Epithelial cell of proximal tubule (primary cell): ENCODE measurements at places on chromosomes 2 and 18. TPM values are rescaled to one million over a fixed set of nuclear protein-coding genes. Genes with fewer than 3 reads are reported as not detected.

GRCh38 chr2:69380072-69380917 is 6.7 kb downstream of the GFPT1 start:
- no peak for DNase-seq

DNA sequence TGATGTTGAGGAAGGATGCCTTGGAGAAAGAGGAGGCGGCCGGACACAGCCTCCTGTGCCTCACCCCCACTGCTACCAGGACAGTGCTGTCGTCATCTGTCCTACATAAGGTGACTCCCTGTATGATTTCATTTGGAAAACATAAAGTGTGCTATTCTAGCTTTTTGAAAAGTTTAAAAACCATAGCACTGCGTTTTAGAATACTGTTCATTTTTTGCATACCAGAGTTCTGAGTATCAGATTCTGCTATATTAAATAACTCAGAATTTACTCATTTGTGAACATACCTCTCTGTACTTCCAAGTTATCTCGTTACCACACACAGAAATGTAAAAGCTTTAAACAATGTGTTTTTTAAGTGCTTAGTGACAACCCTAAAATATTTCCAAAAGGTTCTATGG is 302.9 kb downstream of the LRRTM1 start:
- no peak for DNase-seq

The SERPINB4 gene
- total RNA-seq, result not detected in 2 replicates

The TXNDC9 gene
- 53.6 and 73.6 TPM in 2 replicates for total RNA-seq

The ZC3H6 gene
- 0.94 and 6.7 TPM in 2 replicates for total RNA-seq

The GALNT13 gene
- 0.52 and 1.3 TPM in 2 replicates for total RNA-seq

The SMPD4 gene
- 62.2 and 80.7 TPM in 2 replicates for total RNA-seq

DNA sequence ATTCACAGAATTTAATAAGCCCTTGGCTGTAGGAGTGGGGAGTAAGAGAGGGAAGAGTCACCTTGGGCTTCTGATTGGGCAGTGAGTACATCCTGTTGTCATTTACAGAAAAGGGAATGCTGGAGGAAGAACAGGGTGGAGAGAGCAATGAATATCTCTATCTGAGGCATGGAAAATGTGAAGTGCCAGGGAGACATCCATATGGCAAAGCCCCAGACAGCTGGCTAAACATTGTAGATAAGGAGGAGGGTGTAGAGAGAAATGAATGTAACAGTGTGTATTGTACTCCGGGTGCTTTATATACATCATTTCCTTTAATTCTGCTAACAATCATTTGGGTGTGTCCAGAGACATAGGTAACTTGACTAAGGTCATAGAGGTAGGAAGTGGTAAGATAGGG is 103.5 kb downstream of the UPP2 start:
- DNase-seq, result no peak

GRCh38 chr2:157056200-157056676 is 201.3 kb upstream of the GALNT5 start:
- no peak for DNase-seq

DNA sequence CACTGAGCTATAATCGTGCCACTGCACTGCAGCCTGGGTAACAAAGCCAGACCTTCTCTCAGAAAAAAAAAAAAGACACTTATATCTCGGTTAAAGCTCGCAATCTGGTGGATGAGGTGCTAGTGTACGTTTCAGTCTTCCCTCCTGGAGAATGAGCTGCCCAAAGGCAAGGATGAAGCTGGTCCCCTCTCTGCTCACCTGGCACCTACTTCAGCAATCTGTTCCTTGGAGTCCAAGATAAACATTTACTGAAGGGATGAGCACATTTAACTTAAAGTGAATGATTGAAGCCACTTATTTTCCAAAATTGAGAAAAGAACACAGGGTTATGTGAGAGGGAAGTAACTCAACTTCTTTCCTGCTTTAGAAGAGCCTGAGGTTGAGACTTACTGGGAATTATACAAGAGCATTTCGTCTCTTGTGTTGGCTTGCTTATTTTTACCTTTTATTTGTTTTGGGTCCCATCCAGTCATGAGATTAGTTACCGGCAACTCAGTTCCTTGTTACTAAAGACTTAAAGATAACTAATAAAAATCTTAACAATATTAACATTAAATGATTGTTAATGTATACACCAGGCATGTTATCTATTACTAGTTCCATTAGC is 33.6 kb upstream of the COLEC12 start:
- DNase-seq, result no peak

GRCh38 chr2:20557635-20558034 is 93.3 kb downstream of the HS1BP3 start:
- DNase-seq, result no peak

The RESP18 gene
- total RNA-seq, result not detected in 2 replicates

- no peak for DNase-seq
These were observed 35.4 kb upstream of the DYNC1I2 start for GRCh38 chr2:171651667-171652415.

DNA sequence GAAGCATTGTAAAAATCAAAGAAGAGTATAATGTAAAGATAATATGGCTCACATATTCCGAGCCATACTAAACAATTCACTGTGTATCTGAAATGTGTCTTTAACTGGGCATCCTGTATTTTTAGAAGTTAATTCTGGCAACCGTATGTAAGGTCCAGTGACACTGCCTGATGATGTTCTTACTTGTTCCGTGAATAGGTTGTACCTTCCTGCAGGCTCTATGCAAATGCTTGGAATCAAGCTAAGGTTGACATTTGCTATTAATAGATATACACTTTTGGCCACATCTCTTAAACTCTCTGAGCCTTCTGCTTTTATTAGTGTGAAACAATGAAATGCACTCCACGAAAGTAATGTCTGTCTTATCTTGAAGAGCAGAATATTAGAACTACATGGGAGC is 534.6 kb downstream of the CCDC85A start:
- DNase-seq, result no peak

The LBX2 gene
- 1.3 and 1.7 TPM in 2 replicates for total RNA-seq

DNA sequence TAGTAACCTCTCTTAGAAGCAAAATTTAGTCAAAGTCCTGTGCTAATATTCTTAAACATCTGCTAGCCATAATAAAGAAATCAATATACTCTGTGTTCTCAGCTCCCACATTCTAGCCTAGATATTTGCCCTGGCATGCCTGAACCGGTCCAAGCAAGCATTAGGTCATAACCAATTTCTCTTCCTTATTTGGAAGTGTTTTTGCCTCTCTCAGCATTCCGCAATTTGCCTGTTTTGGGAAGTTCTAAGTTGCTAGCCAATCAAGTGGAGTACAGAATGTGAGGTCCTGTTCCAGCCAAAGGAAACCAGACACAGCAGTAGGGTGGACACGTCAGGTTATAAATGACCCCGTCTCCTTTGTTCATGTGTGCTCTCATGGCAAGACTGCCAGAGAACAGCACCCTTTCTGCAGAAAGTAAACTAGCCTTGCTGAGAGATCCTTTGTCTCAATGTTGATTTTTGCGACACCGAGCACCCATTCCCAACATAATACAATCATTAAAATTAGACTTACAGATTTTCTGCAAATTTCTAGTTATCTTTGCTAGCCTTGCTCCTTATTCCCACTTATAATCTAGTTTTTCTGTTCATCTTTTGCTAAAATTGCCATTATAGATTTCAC is 13.0 kb upstream of the SULT1C4 start:
- DNase-seq, result no peak

The MC2R gene
- not detected in 2 replicates for total RNA-seq

GRCh38 chr18:22345718-22346117 is 72.0 kb downstream of the CTAGE1 start:
- no peak for DNase-seq

DNA sequence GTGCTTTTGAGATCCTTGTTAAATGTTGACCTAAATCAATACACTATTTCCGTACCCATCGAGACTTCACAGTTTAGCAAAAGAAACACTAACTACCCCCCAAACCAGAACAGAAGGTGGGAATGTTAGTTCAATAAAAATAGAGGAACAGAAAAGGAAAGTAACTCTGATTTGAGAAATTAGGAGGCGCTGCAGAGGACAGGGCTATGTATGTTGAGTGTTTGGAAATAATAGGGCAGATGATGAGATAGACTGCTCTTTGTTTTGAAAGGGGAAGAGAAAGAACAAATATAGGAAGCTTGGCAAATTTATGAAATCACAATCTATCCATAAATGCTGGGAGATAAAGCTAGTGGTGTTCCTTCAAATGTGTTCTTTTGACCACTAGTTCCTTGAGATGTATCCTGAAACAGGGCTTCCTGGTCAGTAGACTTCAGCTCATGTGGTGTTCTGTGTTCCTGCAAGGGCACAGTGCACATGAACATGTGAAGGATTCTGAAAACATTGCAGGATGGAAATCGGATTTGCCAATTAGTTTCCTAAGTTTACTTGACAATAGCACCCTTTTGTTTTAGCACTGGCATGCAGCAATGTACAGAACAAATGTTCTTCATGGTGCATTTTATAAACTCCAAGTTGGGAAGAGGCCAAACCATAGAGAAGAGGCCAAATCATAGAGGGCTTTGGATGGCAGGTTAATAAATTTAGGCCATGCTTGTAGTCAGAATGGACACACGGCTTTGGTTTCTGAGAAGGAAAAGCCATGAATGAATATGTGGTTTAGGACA is 39.8 kb downstream of the RHBDD1 start:
- no peak for DNase-seq

DNA sequence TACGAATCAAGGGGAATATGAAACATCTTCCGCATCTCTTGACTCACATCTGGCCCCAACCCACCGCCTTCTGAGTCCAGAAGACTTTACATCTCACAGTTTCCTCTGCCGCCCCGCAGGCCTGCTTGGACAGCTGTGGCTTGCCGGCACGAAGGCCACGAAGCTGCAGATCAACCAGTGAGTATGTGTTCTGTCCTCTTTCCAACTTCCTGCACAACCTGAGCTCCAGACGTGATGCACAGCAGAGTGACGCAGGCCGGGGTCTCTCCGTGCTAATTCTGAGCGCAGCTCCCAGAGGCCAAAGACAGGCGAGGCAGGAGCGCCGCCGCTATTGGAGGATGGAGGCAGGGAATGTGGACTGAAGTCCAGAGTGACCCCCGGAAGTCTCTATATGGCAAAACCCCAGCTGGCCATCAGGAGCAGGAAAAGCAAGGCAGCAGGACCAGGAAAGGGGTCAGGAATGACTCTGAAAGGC is 93.5 kb downstream of the ZCCHC2 start:
- DNase-seq, result no peak

GRCh38 chr2:189393440-189394111 is 47.7 kb upstream of the WDR75 start:
- DNase-seq, result peak; percentile 88

The TMEFF2 gene
- not detected in 2 replicates for total RNA-seq

GRCh38 chr2:232454630-232455029 is 1.3 kb upstream of the ALPI start:
- no peak for DNase-seq

- DNase-seq, result no peak
These were observed 46.6 kb downstream of the BCL2L11 start for GRCh38 chr2:111167076-111167862.

The MAPK4 gene
- total RNA-seq, result 0.36 and 1.3 TPM in 2 replicates

DNA sequence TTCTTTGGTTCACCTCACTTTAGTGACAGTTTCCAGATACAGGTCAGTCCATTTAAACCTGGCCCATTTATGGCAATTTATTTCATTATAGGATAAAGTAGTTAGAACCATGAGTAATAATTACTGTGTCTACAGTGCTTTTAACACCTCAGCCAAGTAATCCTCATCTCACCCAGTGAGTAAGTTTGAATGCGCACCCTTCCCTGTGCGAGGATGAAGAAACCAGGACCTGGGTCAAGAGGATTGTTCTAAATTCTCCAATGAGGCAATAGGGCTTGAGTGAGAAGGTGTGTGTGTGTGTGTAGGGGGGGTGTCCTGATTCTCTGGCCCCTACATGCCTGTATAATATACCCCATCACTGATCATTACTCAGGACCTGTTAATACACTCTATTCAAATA is 854 bp upstream of the MYO1B start:
- no peak for DNase-seq

- DNase-seq, result no peak
These were observed 55.5 kb downstream of the NEURL3 start for GRCh38 chr2:96449637-96450036.

DNA sequence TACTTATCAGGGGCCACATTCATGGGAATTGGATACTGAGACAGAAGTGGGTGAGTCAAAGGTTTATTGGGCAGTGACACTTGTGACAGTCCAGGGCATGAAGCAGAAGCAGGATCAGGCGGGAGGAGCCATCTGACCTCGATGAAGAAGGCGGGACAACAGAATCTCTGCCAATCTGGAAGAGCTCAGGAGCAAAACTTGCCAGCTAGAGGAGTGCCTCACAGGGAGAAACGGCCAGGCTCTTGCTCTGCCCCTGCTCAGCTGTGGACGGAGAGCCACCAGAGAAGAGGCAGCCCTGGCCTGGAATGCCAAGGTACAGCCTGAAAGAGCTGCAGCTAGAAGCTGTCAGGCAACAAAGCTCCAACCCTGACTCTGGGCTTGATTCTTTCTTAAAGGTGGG is 16.9 kb downstream of the DAW1 start:
- DNase-seq, result no peak

The HNMT gene
- 20.2 and 22.9 TPM in 2 replicates for total RNA-seq

GRCh38 chr2:46748121-46748520 is 167.5 kb downstream of the MCFD2 start:
- DNase-seq, result no peak

The DHRS9 gene
- 0.14 and 0.35 TPM in 2 replicates for total RNA-seq

DNA sequence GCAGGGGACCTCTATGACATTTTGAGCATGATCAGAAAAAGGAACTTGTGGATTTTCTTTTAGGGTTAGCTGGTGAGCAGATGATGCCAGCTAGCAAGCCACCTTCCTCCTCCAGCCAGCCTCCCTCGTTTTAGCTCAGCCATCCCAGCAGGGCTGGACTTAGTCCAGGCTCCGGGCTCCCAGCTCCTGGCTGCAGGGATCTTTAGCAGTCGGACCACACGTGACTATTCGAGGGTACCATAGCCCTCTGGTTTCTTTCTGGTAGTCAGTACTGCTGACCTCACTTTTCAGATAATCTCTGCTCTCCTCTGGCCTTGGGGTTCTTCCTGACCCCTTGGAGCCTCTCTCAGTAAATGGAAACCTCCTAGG is 31.8 kb downstream of the NCK2 start:
- DNase-seq, result no peak

DNA sequence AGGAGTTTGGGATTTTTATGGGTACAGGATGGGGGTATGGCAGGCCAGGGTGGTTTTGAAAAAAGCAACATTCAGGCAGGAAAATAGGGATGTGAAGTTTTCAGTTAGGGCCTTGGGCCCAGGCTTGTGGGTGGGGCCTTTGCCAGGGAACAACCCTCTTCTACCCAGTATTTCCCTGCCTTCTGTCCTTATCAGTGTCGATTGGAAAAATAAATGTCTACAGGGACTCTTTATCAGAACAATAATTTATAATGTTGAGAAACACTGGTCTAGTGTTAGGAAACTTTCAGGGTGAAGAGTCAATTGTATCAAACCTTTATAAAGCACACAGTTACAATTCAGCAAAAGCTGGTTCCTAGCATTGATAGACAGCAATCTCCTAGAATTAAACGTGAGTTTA is 214.1 kb upstream of the NABP1 start:
- DNase-seq, result no peak

GRCh38 chr2:144595279-144595678 is 75.4 kb upstream of the ZEB2 start:
- DNase-seq, result no peak

The CHST9 gene
- total RNA-seq, result 2.1 and 3.7 TPM in 2 replicates

- DNase-seq, result no peak
These were observed 34.7 kb downstream of the INPP4A start for GRCh38 chr2:98479371-98479770.
